ENCODE measurements at places on chromosomes 3 and 15.

GRCh38 chr3:82055792-82056191, 294.3 kb upstream of the GBE1 start:
- DNase-seq: no peak

GRCh38 chr15:27601239-27601960, 497.7 kb downstream of the OCA2 start:
- DNase-seq: no peak

DNA sequence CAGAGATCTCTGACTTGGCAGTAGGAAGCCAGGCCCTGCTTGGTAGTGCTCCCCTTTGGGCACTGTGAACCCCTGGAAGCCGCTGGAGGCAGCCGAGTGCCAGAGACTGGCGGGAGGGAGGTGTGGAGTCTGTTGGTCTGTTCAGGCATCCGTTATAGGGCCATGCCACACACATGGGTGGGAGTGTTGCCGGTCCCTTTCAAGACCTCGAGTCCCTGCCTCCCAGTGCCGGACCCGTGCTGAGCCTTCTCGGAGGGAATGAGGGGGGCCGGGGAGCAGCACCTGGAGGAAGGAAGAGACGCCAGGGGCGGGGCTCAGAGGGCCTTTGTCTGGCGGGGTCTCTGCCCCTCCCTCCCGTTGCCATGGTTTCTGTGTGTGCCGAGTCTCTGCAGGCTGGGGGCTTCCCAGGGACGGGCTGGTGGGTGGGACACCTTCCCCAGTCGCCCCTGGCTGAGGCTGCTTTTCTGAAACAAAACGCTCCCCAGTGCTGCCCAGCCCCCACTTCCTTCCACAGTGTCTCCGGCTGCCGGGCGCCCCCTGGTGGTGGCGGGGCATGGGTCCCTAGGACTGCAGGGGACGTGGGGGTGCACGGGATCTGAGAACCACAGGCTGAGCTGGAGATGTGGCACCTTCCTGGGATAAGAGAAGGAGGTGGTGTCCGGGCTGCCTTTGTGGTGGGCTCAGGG, 10.0 kb downstream of the GNAI2 start:
- no peak for DNase-seq

- no peak for DNase-seq
These were observed 93.2 kb downstream of the SLCO3A1 start for GRCh38 chr15:91946581-91947292.

GRCh38 chr3:142706321-142707127, 17.3 kb upstream of the TRPC1 start:
- DNase-seq: no peak

DNA sequence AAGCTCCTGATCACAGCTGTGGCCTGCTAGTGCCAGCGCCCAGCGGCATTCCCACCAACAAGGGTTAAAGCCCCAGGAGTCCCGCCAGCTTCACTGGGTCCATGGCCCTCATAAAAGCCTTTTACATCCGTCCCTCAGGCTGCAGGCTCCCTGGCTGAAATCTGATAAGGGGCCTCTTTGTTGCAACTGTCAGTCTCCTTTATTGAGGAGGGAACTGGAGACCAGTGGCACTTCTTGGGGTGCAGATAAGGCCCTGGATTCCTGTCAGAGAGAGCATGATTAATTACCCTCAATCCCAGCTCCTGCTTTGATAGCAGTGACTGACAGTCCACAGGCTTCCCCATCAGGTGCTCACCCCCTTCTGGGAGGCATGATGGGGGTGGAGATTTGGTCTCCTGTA, 30.9 kb upstream of the CLK3 start:
- no peak for DNase-seq

DNA sequence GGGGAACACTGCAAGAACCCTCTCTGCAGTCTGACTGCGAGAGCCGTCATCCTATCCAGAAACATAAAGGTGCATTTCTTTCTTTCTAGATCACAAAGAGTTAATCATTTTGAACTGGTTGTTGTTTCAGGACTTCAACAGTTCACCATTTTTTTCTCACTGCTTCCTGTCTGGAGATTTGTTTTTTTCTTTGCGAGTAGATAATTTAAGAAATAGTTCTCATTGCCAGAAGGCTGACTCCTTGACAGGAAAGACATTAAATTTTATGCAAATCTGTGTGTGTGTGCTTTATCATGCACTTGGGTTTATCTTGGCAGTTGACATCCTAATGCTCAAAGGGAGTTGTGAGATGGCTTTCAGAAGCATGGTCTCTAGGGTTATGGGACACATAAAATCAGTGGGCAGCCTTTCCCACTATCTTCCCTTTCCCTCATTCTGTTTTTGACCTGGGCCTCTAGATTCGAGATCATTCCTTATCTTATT, 123.5 kb upstream of the TBL1XR1 start:
- no peak for DNase-seq

- no peak for DNase-seq
These were observed 4.3 kb upstream of the UBE2E2 start for GRCh38 chr3:23198801-23199200.

DNA sequence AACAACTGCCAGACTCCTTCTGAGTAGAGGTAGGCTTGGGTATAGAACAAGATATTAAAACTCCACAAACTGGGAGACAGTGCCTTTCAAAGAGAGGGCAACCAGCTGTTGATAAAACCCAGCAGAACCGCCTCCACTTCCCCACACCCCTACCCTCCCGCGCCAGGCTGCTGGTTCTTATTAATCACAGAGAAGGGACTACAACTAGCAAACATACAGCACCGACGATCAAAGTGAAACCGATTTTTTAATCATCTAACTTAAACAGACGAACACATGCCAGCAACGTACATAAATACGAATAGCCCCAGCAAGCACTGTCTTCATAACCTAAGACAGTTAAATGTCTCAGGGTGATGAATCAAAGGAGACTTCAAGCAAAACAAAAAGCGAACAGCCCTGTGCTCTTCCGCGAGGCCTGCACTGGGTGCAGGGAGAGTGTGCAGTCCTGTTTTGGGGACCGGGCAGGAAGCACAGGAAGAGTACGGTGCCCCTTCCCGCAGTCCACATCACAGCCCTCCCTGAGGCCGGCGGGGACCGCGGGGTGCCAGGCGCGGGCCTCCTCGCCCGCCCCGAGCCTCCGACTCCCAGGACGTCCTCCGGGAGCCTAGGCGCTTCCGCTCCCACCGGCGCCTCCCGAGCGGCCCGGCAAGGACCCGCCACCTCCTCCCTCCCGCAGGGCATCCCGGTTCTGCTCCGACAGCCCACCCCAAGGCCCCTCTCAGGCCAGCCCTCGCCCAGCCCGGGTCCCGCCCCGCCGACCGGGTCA, 75.1 kb upstream of the VGLL4 start:
- peak; percentile 36 for DNase-seq

GRCh38 chr15:82910721-82911120, 41.8 kb downstream of the HOMER2 start:
- DNase-seq: no peak

- peak; percentile 64 for DNase-seq
These were observed 153.8 kb downstream of the SEMA6D start for GRCh38 chr15:47870956-47871625.

- DNase-seq: peak; percentile 97
These were observed 185.0 kb upstream of the ANKRD28 start for GRCh38 chr3:15982667-15983196.
